Astrocyte of the hippocampus (primary cell): ENCODE measurements at places on chromosomes 11 and 22.

- DNase-seq: peak; percentile 84
Observed at GRCh38 chr11:99370549-99371216, 349.9 kb downstream of the CNTN5 start.

- DNase-seq: no peak
Observed at GRCh38 chr22:34951212-34951611, 114.7 kb upstream of the ISX start.

GRCh38 chr22:33379836-33380235 is 321.7 kb upstream of the SYN3 start:
- no peak for DNase-seq

- peak; percentile 95 for DNase-seq
Observed at GRCh38 chr11:62400760-62401159, 18.1 kb upstream of the SCGB1A1 start.

DNA sequence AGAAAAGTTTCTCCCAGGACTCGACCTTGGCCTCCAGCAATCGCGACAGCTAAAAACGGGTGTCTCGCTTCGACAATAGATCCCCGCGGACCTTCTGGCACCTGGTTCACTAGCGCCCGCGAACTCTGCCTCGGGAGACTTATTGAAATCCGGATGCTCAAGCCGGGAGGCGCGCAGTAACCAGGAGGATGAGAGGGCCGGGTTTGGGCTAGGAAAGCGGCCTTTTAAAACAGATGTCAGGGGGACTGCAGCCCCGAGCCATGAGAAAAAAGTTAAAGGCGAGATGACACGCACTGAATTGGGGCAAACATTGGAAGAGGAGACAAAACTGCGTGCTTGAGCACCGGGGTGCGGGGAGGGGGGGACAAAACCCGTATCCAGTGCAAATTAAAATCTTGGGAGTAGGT is 637 bp upstream of the ZBTB16 start:
- no peak for DNase-seq

DNA sequence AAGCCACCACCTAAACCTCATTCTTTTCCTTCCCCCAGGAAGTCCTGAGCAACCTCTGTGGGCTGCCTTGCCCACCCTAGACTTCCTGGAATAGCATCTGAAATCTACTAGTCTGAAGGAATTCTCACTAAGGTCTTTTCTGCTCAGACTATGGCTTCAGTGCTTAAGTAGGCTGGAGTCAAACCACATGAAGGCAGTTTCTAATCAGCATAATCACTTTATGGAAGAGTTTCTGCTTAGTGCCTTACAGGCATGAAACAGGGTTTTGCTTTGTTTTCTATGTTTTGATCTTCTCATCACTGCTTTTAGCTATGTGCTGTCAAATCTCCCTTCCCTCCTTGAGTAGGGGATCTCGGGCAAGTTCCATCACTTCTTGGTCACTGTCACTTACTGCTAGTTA is 117.7 kb downstream of the WT1 start:
- DNase-seq: no peak
